ENCODE measurements at places on chromosomes 12 and 14.

- DNase-seq, result no peak
These were observed 320.2 kb downstream of the GRIN2B start for GRCh38 chr12:13661005-13661887.

GRCh38 chr12:132551641-132552031 is 58.7 kb downstream of the LRCOL1 start:
- DNase-seq, result no peak

GRCh38 chr14:58677996-58678395 is 40.2 kb downstream of the DACT1 start:
- DNase-seq, result no peak

DNA sequence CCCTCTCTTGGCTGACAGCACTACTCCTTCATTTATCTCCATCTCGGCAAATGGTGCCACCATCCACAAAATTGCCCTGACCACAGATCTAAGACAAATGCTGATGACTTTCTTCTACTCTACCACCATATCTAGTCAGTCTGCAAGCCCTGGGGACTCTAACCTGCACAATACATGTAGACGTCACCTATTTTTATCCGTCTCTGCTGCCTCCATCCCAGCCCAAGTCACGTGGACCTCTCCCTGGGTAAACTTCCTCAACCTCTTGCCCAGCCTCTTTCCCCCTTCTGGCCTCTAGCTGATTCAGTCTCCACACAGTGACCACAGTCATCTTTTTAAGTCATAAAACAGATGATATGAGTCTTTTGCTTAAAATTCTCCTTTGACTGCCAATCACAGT is 1203.0 kb downstream of the AACS start:
- DNase-seq, result no peak

- DNase-seq, result no peak
These were observed 40.0 kb downstream of the STX2 start for GRCh38 chr12:130799051-130799450.

GRCh38 chr12:123253641-123254459 is 17.8 kb downstream of the CDK2AP1 start:
- DNase-seq, result no peak

GRCh38 chr12:78530100-78530765 is 334.3 kb upstream of the SYT1 start:
- DNase-seq, result no peak

DNA sequence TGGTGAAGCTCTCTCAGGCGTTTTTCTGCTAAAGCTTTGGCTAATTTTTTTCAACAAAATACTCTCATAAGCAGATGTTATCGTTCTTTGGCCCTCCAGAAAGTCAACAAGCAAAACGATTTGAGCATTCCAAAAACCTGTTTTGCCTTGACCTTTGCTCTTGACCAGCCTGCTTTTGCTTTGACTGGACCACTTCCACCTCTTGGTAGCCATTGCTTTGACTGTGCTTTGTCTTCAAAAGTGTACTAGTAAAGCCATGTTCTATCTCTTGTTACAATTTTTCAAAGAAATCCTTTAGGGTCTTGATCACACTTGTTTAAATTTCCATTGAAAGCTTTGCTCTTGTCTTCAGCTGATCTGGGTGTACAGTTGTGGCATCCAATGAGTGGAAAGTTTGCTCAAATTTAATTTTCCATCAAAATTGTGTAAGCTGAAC is 10.7 kb upstream of the ARID4A start:
- no peak for DNase-seq

DNA sequence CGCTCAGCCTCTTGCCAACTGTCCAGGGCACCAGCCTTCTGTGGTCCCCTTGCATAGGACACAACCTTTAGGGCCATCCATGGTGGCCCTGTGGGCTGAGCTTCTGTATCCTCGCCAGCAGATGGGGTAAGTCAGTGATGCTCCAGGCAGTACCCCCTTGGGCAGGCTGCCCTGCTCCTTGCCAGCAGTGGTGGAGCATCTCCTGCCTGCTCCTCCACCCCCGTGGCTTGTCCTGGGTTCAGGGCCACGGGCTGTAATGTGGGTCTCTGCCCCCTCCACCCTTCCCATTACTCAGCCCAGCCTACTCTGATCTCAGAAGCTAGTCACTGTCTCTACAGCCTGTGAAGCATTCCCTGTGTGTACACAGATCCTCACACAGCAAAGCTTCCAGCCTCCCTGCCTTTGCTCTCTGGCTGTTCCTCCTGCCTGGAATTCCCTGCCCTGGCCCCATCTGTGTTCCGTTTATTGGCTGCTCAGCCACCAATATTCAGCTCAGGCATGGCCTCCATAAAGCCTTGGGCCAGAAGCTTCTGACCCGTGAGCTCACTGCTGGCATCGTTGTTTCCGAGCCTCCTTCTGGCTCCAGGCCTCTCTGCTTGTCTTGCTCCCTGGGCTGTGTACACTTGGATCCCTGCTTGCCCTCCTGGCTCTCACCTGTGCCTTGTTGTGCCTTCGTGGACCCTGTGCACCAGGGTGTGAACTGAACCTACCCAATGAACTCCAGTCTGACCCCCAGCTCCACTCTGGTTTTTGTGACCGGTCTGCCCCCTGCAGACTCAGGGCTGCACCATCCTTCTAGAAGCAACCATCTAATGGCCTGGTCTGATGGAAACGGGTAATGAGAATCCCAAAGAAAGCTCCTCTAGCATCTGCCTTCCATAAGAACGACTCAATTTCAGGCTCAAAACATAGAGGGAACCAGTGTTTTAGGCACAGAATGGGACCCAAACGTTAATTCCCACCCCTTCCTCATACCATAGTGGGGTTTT is 177.0 kb upstream of the PRMT8 start:
- DNase-seq, result no peak

DNA sequence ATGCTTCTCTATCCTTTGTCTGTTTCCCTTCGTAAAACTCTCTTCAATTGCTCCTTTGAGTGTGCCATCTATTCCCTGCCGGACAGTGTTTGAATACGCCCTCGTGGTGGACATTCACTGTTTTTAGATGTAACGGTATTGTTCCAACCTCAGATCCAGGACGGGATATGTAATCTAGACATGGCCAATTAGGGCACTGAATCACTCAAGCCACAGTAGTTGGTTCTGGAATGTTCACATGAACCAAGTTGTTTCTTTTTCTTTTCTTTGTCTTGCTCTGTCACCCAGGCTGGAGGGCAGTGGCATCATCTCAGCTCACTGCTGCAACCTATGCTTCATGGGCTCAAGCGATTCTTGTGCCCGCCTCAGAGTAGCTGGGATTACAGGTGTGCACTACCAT is 204.2 kb upstream of the PLXNC1 start:
- DNase-seq, result no peak

GRCh38 chr12:89384050-89384758 is 31.9 kb upstream of the DUSP6 start:
- DNase-seq, result no peak

DNA sequence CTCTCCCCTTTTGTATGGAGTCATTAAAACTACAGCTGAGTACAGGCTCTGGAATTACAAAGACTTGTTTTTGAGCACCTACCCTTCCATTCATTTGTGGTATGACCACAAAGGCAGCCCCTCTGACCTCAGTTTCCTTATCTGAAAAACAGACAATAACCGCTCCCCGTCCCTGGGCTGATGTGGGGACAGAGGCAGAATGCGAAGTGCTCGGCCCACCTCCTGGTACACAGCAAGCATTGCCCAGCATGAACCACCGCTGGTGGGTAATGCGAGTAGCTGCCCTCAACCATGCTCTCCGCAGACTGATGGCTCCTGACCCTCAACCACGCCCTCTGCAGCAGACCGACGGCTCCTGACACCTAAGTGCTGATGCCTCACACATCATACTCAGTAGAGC is 22.4 kb downstream of the P2RX2 start:
- no peak for DNase-seq

GRCh38 chr12:62694116-62694515 is 227.5 kb downstream of the MON2 start:
- DNase-seq, result no peak

DNA sequence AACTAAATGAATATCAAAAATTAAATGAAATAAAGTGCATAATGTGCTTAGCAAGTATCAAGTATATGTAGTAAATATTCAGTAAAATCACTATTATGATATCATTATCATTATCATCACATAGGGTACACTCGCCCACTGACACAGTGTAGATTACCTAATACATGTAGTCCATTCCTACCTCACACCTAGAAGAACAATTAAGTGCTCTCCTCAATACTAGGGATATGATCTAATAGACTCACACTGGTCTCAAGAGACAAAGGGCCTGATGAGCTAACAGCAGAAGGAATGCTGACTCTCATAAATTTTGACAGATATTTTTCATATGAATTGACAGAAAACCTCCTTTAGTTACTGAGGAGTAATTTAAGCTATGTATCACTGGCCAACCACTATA is 29.1 kb downstream of the FSCB start:
- DNase-seq, result no peak

DNA sequence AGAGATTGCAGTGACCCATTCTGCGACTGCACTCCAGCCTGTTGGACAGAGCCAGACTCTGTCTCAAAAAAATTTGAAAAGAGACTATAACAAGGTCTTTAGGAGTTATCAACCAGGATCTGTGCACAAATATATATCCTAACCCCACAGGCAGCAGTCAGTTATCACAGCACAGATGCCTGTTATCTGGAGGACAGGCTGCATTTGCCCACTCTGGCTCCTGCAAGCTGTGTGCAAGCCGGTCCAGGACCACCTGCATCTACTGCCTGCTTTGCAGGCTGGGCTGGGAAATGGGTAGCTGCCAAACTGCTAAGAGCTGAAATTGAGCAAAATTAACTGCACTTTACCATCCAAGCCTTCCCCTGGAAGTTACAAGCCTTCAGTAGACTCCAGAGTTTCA is 21.4 kb upstream of the RCOR1 start:
- no peak for DNase-seq

Data from stimulated activated CD8-positive, alpha-beta memory T cell treated with anti-CD3 and anti-CD28 coated beads, Interleukin-7, amount 100 ng/mL, for 4 hours (primary cell).